ENCODE measurements at places on chromosomes 5 and 9. TPM values are rescaled to one million over a fixed set of nuclear protein-coding genes. Genes with fewer than 3 reads are reported as not detected.

DDX4 gene
- total RNA-seq: not detected

ARHGEF28 gene
- 106 TPM for total RNA-seq

SLC6A7 gene
- not detected for total RNA-seq

FAT2 gene
- total RNA-seq: not detected

F12 gene
- total RNA-seq: 0.99 TPM

SCGB3A2 gene
- total RNA-seq: not detected

CSF2 gene
- 0.36 TPM for total RNA-seq

STK32A gene
- 0.38 TPM for total RNA-seq

GFI1B gene
- total RNA-seq: not detected

FAM78A gene
- 4.5 TPM for total RNA-seq

SELENOP gene
- 0.47 TPM for total RNA-seq

CREB3 gene
- 52.2 TPM for total RNA-seq

LCNL1 gene
- total RNA-seq: 0.19 TPM

PPP2R2B gene
- not detected for total RNA-seq

PRDM9 gene
- not detected for total RNA-seq

RGMB gene
- total RNA-seq: 17.4 TPM

NDUFS6 gene
- 53.5 TPM for total RNA-seq

PAIP2 gene
- total RNA-seq: 67.0 TPM

ENHO gene
- total RNA-seq: not detected

SLC36A3 gene
- total RNA-seq: not detected

SLC36A2 gene
- total RNA-seq: not detected

FYB1 gene
- not detected for total RNA-seq

FBP1 gene
- 0.38 TPM for total RNA-seq

Measured in endothelial cell of coronary artery (primary cell).